ENCODE measurements at places on chromosomes 1 and 21. TPM values are rescaled to one million over a fixed set of nuclear protein-coding genes. Genes with fewer than 3 reads are reported as not detected.

Gene ITLN1
- not detected for total RNA-seq

Gene INAVA
- total RNA-seq = 49.8 TPM

Gene CRYBG2
- total RNA-seq = 24.6 TPM

Gene ZSWIM5
- 0.55 TPM for total RNA-seq

DNA sequence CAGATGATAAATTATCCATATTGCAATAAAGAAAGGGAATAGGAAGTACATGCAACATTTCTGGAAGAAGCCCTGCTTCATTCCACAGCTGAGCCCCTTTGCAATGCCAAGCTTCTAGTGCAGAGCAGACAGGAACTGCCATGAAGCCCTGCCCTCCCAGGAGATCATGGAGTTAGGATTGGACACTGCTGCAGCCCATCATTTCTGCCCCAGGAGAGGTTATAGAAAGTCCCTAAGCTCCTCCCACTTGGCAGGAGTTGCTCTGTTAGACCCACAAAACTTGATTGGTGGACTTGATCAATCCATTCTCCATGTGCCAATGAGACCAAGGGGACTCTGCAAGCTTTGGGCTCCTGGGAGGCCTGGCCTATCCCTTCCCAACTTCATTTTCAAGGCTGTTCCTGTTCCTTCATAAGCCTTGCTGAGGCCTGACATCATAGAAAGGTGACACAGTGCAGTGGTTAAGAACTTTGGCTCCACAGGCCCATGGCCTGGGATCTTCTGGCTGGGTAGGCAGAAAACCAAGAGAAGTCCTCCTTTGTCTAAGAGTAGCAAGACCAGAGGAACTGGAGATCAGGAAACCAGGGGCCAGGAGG, 1.3 kb upstream of the LAPTM5 start:
- no peak overlapping the region for H3K4me3 ChIP-seq
- no peak for DNase-seq
- no peaks in the 10 kb centered on the region for H3K27me3 ChIP-seq

DNA sequence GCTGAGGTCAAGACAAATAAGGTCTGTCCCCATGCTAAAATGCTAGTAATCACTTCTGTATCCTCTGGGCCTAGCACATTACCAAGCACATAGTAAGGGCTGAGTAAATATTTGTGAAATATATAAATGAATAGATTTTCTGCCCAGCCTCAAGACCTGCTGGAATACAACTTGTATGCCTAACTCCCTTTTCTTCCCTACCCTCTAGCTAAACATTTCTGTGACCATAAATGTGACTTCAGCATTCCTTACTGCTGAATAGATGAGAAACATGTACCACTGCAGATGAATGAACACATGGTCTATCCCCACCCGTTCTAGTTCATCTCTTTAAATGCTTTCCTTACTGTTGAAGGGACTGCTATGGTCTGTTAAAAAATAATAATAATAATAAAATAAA, 209.0 kb upstream of the HOOK1 start:
- no peaks in the 10 kb centered on the region for H3K4me1 ChIP-seq
- H3K36me3 ChIP-seq = no peaks in the 10 kb centered on the region

DNA sequence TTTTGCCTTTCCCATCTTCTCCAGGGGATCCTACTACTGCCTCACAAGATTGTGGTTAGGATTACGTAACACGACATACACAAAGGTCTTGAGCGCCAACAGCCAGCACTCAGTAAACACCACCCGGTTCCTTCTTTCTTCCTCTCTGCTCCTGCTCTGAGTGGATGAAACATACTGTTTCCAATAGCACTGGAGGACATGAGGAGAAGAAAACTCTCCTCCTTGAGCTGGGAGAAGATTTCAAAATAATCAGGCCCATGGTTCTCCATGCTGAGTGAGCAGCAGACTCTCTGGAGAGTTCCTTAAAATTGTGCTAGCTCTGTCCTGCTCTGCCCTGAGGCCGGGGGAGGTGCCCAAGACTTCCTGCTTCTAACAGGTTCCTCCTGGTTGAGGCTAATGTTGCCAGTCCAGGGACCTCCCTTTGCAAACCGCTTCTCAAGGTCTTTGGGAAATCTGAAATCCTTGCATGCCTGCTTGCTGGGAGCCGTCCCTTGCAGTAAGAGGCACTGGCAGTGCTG, 29.4 kb upstream of the MX1 start:
- peak; percentile 63 for DNase-seq
- no peaks in the 10 kb centered on the region for H3K27me3 ChIP-seq
- peaks cover 18% of the 10 kb centered on the region for H3K4me1 ChIP-seq
- 0 out of 2 replicates have a peak overlapping the region, but pooled peaks have one; percentile 39 for H3K27ac ChIP-seq
- H3K4me3 ChIP-seq = peak overlapping the region; percentile 28
- no peaks in the 10 kb centered on the region for H3K36me3 ChIP-seq

DNA sequence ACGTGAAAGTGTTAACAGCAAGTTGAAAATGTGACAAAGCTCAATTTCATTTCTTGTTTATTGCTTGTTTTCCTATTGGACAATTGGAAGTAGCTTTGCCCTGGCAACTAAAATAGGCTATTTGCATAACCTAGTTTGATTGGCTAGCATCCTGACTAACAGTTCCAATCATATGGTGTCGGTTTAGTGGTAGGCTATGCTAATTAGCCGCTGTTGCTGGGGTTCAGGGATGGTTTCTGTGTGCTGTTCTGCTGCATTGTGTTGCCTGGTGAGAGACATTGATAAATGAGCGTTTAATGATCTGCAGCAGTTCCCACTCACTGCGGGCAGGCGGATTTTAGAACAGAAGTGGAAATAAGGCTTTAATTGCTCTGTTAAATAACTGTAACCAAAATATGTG, 68.5 kb downstream of the DYRK1A start:
- peak; percentile 43 for DNase-seq
- H3K4me1 ChIP-seq = no peaks in the 10 kb centered on the region
- H3K27me3 ChIP-seq = no peaks in the 10 kb centered on the region
- no peak overlapping the region for H3K4me3 ChIP-seq

GRCh38 chr1:201419746-201420607, 1.6 kb downstream of the TNNI1 start:
- no peak for DNase-seq
- no peak overlapping the region for H3K4me3 ChIP-seq
- peaks cover 16% of the 10 kb centered on the region for H3K27me3 ChIP-seq
- H3K4me1 ChIP-seq = no peaks in the 10 kb centered on the region
- H3K27ac ChIP-seq = no peak overlapping the region
- H3K36me3 ChIP-seq = no peaks in the 10 kb centered on the region

GRCh38 chr21:42306366-42307035, 8.7 kb downstream of the TFF3 start:
- no peak overlapping the region for H3K27ac ChIP-seq
- H3K4me3 ChIP-seq = no peak overlapping the region
- H3K36me3 ChIP-seq = no peaks in the 10 kb centered on the region
- no peak for DNase-seq
- H3K4me1 ChIP-seq = no peaks in the 10 kb centered on the region

GRCh38 chr1:48558366-48558765, 86.4 kb upstream of the SPATA6 start:
- 0 out of 2 replicates have a peak, but pooled peaks cover 6% of the 10 kb centered on the region for H3K27me3 ChIP-seq
- no peak for DNase-seq
- no peak overlapping the region for H3K27ac ChIP-seq
- no peak overlapping the region for H3K4me3 ChIP-seq
- H3K36me3 ChIP-seq = no peaks in the 10 kb centered on the region
- no peaks in the 10 kb centered on the region for H3K4me1 ChIP-seq

DNA sequence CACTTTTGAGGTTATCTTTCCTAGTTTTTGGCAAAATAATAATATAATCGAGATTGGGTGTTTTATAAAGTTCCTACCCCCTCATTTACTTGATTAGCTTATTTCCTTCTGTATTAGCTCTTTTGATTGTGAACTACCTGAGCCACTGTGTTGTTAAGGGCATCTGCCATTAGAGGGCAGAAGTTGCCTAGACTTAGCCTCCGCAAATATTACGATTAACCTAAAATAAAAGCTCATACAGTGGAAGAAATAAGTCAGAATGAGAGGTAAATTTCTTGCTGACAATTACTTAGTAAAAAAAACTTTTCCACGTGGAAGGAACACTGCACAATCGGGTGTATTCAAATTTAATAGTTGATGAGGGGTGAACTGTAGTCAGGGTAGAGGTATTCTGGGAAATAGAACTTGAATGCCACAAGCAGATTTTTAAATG, 2.3 kb downstream of the H3-3A start:
- peaks cover 23% of the 10 kb centered on the region for H3K4me1 ChIP-seq
- DNase-seq = peak; percentile 43
- no peaks in the 10 kb centered on the region for H3K27me3 ChIP-seq

DNA sequence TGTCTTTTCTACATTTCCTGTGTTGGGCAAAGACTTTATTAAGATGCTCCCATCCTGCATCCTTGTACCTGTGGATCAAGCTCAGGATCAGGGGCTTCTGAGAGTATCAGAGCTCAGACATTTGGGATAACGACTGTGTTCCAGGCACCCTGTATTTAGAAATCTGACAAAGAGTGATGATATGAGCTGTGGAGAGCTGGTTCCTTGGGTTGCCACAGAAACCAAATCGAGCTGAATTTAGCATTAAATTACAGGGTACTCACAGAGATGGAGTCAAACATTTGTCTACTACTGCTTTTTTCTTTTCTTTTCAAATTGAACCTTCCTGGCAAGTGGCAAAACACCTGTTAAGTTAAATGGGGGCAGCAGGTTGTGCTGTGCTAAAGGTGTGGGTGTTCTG, 110.6 kb downstream of the XCL2 start:
- no peak overlapping the region for H3K4me3 ChIP-seq
- H3K36me3 ChIP-seq = no peaks in the 10 kb centered on the region
- H3K27ac ChIP-seq = no peak overlapping the region
- H3K27me3 ChIP-seq = no peaks in the 10 kb centered on the region
- H3K4me1 ChIP-seq = no peaks in the 10 kb centered on the region

DNA sequence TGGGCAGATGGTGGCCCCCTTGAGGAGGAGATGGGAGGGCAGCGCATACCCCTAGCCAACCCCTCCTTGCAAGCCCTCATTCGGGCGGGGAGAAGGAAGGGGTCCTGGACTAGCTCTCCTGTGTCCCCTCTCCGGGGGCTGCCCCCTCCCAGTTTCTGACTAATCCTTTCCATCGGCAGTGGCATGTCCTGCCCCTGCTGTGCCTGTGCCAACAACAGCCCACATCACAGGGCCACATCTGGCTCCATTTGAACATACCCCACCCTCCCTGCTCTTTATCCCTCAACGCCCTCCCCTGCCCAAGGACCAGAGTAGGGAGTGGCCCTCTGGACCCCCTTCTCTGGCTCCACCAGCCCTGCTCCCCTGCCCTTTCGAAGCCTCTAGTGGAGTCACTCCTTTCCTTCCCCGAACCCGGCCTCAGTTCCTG, 11.0 kb upstream of the LMNA start:
- H3K36me3 ChIP-seq = no peaks in the 10 kb centered on the region
- no peak overlapping the region for H3K4me3 ChIP-seq
- H3K27ac ChIP-seq = no peak overlapping the region
- peaks cover 90% of the 10 kb centered on the region for H3K4me1 ChIP-seq

DNA sequence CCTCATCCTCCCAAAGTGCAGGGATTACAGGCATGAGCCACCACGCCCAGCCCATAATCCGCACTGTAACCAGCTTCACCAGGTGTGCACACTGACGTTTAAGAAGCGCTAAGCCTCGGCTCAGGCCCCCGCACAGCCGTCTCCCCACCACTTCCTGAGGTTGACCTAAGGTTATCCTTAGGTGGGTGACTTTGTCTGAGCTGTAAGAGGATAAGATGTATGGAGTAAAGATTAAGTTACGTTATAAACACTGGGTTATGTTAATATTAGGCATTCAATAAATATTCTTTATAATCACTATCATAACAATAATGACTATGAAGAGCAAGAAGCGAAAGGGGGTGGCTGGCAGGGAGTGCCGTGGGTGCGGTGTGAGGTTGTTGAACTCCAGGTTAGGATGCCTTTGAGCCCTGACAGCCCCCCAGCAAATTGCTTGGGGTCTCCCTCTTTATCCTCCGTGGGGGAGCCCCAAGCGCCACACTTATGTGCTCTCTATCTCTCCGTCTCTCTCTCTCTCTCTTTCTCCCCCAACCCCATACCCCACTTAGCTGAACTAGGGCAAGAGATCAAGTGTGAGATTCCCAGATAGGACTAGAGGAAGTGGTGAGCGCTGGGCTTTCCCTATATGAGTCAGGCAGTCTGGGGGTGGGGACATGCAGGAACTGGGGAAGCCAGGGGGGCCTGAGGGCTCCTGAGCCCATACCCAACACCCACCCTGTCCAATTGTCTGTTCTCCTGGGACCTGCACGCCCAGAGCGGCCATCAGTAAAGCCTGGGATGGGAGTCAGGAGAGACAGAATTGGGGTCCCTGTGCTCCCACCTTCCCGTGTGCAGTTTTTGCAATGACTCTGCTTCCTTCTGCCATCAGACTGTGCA, 7.6 kb downstream of the EFHD2 start:
- 0 out of 2 replicates have a peak, but pooled peaks cover 6% of the 10 kb centered on the region for H3K36me3 ChIP-seq
- H3K4me1 ChIP-seq = peaks cover 45% of the 10 kb centered on the region
- DNase-seq = peak; percentile 76
- H3K4me3 ChIP-seq = peak overlapping the region; percentile 39
- H3K27me3 ChIP-seq = no peaks in the 10 kb centered on the region

DNA sequence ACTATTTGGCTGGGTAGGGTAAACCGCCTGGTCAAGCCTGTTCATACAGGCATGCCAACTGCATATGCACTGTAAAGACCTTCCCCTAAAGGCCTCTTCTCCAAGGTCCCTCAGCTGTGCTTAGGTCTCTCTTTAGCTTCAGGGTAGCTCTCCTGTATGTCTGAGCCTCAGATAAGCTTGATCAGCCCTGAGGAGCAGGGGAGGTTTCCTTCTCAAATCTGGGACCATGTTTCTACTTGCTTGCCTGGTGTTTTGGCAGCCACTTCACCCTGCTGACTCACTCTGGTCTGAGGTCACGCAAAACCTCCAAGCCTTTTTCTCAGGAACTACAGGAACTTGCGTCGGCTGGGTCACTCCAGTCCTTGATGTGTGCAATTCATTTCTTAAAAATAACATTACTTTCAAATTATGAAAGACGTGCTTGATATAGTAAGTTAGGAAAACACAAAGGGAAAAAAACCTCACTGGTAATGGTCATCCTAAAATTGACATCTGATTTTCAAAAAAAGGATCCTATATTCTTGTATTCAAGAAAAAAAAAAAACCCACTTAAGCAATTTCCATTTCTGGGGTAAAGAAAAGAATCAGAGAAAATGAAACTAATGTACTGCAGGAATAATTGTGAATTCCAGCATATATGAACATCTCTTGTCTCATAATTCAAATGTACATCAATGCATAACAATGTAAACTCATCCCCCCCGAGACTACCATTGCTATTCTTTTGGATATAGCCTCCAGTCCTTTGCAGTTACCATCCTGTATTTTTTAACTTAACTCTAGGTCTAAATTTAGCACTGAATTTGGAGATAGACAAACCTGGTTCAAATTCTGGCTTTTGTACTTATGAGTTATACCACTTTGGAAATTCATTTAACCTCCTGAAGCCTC, 24.8 kb upstream of the RNF19B start:
- peak overlapping the region; percentile 18 for H3K4me3 ChIP-seq
- H3K4me1 ChIP-seq = peaks cover 62% of the 10 kb centered on the region
- H3K27me3 ChIP-seq = no peaks in the 10 kb centered on the region

DNA sequence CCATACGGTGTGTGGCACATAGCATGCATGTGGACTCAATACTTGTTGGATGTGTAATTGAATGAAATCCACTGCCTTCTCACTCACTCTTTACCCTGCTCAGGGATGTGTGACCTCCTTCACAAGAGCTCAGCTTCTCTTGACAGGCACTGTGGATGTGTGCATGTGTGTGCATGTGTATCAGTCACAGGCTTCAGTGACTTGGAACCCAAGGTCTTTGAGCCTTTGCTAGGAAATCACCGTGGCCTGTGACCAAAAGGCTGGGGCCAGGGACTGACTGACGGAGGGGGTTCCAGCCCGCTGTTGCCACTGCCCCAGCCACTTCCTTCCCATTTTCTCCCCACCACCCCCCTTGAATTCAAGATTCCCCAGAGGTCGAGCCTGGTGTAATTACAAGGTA, 144.4 kb upstream of the POU3F1 start:
- H3K4me3 ChIP-seq = no peak overlapping the region
- H3K36me3 ChIP-seq = no peaks in the 10 kb centered on the region
